CD4-positive, alpha-beta T cell (primary cell): ENCODE measurements at places on chromosomes 7 and 10.
A peak's percentile ranks its signal among the peaks of the same experiment; 100 is the strongest.

DNA sequence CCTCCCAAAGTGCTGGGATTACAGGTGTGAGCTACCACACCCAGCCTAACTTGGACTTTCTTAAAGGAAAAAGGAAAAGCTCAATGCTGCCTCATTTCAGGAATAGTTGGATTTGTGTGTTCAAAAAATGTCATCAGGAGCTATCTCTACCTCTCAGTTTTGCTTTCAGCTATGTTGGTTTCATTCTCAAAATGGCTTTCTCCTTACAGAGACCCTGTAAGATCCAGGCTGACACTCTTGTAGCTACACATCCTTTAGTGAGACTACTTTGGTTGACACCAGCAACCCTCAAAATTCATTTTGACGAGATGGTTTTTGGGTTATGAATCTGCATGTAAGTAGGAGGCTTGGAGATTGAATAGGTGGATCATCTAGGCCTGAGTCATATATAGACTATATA is 269.7 kb upstream of the SORCS1 start:
- no peaks in the 10 kb centered on the region for H3K36me3 ChIP-seq
- H3K27ac ChIP-seq, result no peak overlapping the region
- no peaks in the 10 kb centered on the region for H3K27me3 ChIP-seq
- no peak for DNase-seq
- no peaks in the 10 kb centered on the region for H3K4me1 ChIP-seq

DNA sequence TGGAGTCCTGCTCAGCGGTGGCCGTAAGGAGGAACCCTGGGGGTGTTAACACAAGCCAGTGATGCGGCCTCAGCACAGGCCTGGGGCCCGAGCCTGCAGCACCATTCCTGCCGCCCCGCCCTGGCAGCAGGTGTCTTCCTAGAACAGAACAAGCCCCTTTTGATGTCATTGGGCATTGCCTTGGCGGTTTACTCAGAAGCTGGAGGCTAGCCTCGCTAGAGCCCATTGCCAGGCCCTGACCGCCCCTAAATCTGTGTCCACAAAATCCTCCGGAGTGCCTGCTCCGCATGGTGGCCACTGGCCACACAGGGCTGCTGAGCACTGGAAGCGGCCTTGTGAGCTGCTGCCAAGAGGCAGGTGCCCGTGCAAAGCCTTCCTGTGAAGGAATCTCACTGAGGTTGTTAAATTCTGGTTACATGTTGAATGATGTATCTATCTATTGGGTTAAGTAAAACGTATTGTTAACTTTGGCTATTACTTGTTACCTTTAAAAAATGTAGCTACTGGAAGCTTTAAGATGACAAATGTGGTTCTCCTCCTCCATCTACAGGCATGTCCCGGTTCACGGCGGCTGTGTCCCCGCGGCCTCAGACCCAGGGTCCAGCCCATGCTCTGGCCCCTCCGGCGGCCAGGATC is 1.2 kb upstream of the INPP5A start:
- H3K4me1 ChIP-seq, result peaks cover 48% of the 10 kb centered on the region
- H3K36me3 ChIP-seq, result no peaks in the 10 kb centered on the region
- H3K27ac ChIP-seq, result peak overlapping the region; percentile 43
- no peaks in the 10 kb centered on the region for H3K27me3 ChIP-seq

GRCh38 chr10:96266118-96266770 is 5.1 kb downstream of the BLNK start:
- no peaks in the 10 kb centered on the region for H3K4me1 ChIP-seq
- H3K27me3 ChIP-seq, result no peaks in the 10 kb centered on the region
- H3K27ac ChIP-seq, result no peak overlapping the region
- no peak for DNase-seq

DNA sequence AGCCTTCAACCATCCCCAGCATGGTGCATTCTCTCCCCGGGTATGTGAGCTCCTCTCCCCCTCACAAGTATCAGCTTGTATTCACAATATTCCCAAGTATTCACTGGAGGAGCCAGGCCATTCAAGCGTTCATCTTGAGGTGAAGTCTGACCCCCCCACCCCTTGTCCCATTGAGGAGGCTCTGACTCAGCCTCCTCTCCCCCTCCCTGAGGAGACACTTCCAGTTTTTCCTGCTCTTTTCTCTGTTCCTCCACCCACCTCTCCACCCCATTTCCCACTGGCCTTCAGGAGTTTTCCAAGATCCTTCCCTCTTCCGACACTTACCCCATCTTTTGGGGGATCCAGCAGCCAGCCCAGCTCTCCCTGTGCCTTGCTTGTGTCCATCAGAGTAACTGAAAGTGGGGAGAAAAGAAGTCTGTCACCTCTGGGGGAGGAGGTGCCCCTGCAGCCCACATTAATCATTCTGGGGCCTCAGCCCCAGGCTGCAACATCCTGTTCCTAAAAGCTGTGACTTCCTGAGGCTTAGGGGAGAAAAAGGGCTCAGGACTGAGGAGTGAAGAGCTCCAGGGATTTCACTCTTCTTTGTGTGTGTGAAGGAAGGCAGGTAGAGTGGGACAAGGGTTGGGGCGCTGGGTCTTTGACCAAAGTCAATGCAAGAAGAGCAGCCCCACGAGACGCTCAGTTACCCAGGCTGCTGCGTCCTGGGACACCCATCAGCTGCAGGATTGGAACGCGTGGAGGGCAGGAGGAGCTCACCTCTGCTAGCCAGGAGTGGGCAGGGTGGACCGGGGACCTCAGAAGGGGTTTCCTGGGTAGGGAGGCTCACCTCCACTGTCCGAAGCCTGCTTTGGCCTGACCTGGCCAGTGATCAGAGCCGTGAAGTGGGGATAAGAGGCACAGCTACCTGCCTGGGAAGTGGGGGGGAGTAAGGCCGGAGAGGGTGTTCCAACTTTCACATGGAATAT is 1.1 kb downstream of the EPHA1 start:
- H3K27me3 ChIP-seq, result no peaks in the 10 kb centered on the region
- DNase-seq, result no peak
- peak overlapping the region; percentile 38 for H3K27ac ChIP-seq
- peak overlapping the region; percentile 71 for H3K4me3 ChIP-seq

GRCh38 chr7:99642027-99642426 is 25.3 kb downstream of the ZSCAN25 start:
- no peak overlapping the region for H3K4me3 ChIP-seq
- H3K4me1 ChIP-seq, result no peaks in the 10 kb centered on the region
- H3K27me3 ChIP-seq, result no peaks in the 10 kb centered on the region
- peaks cover 9% of the 10 kb centered on the region for H3K36me3 ChIP-seq

DNA sequence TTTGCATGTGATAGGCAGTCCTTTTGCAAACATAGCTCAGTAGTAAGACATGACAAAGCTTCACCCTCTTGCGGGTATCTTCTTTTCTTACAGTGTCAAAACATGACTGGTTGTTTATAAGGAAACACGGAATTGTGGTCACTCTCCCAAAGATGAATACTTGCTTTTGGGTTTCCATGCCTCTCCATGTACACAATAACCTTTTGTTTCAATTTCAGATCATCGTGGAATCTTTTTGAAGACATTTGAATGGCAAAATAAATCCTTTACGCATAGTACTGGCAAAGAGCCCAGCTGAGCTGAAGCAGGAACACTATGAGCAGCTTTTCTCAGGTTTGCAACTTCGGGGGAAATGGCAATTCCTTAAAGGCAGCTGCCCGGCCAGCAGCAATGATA is 156.8 kb upstream of the FRMD4A start:
- no peaks in the 10 kb centered on the region for H3K4me1 ChIP-seq
- DNase-seq, result no peak
- peaks cover 13% of the 10 kb centered on the region for H3K27me3 ChIP-seq
- H3K4me3 ChIP-seq, result no peak overlapping the region
- H3K27ac ChIP-seq, result no peak overlapping the region

- no peak overlapping the region for H3K27ac ChIP-seq
- peaks cover 42% of the 10 kb centered on the region for H3K4me1 ChIP-seq
Observed at GRCh38 chr7:105028004-105028403, 14.0 kb downstream of the KMT2E start.

DNA sequence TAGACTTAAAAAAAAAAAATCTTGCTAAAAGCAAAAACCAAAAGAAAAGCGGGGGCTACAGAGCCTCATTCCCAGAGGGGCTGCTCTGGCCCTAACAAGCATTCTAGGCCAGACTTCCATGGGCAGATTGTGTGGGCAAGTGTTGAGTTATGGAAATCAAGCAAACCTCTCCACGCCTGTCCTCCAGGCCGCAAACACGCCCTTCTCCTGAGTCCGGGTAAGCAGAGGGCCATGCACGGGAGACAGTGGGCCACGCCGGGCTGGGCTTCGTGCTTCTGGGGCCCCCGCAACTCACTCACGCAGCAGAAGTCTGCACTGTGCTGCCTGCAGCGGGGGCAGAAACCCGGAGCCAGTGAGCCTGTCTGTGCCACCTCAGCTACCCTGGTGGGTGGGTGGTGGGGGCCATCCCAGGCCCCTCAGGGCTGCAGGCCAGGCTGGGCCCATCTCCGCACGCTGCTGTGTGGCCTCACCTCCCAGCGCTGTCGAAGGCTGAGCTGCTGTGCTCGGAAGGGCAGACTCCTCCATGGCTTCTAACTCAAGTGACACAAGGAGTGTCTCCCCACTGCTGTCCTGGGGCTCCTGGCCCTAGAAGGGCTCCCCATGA is 125.6 kb downstream of the FAM53B start:
- peaks cover 64% of the 10 kb centered on the region for H3K4me1 ChIP-seq
- no peak overlapping the region for H3K4me3 ChIP-seq
- DNase-seq, result no peak
- H3K27me3 ChIP-seq, result no peaks in the 10 kb centered on the region

GRCh38 chr10:68829521-68829920 is 2.2 kb downstream of the STOX1 start:
- H3K36me3 ChIP-seq, result no peaks in the 10 kb centered on the region
- peaks cover 2% of the 10 kb centered on the region for H3K27me3 ChIP-seq
- no peak overlapping the region for H3K27ac ChIP-seq

- no peaks in the 10 kb centered on the region for H3K36me3 ChIP-seq
- H3K4me3 ChIP-seq, result no peak overlapping the region
- peak; percentile 52 for DNase-seq
- H3K27ac ChIP-seq, result no peak overlapping the region
- peaks cover 61% of the 10 kb centered on the region for H3K4me1 ChIP-seq
Observed at GRCh38 chr10:110851020-110851612, 20.6 kb upstream of the PDCD4 start.

GRCh38 chr7:25821225-25821624 is 330.8 kb upstream of the NFE2L3 start:
- H3K27me3 ChIP-seq, result peaks cover 8% of the 10 kb centered on the region
- no peaks in the 10 kb centered on the region for H3K36me3 ChIP-seq
- H3K27ac ChIP-seq, result no peak overlapping the region
- no peak overlapping the region for H3K4me3 ChIP-seq
- no peaks in the 10 kb centered on the region for H3K4me1 ChIP-seq

- H3K4me3 ChIP-seq, result no peak overlapping the region
- H3K27ac ChIP-seq, result no peak overlapping the region
- no peaks in the 10 kb centered on the region for H3K36me3 ChIP-seq
- DNase-seq, result no peak
- no peaks in the 10 kb centered on the region for H3K4me1 ChIP-seq
Observed at GRCh38 chr7:126856691-126857291, 395.9 kb downstream of the GRM8 start.

GRCh38 chr7:110983822-110984456 is 107.0 kb upstream of the LRRN3 start:
- no peak for DNase-seq
- H3K27ac ChIP-seq, result no peak overlapping the region
- H3K27me3 ChIP-seq, result no peaks in the 10 kb centered on the region
- no peak overlapping the region for H3K4me3 ChIP-seq
- H3K36me3 ChIP-seq, result no peaks in the 10 kb centered on the region

- H3K36me3 ChIP-seq, result peaks cover 9% of the 10 kb centered on the region
- H3K27me3 ChIP-seq, result no peaks in the 10 kb centered on the region
- H3K4me1 ChIP-seq, result peaks cover 29% of the 10 kb centered on the region
- H3K4me3 ChIP-seq, result no peak overlapping the region
Observed at GRCh38 chr7:140671966-140672365, 779 bp upstream of the ADCK2 start.

- no peak overlapping the region for H3K27ac ChIP-seq
- H3K4me1 ChIP-seq, result no peaks in the 10 kb centered on the region
- DNase-seq, result no peak
- no peaks in the 10 kb centered on the region for H3K36me3 ChIP-seq
Observed at GRCh38 chr10:66746246-66746645, 179.6 kb upstream of the LRRTM3 start.

DNA sequence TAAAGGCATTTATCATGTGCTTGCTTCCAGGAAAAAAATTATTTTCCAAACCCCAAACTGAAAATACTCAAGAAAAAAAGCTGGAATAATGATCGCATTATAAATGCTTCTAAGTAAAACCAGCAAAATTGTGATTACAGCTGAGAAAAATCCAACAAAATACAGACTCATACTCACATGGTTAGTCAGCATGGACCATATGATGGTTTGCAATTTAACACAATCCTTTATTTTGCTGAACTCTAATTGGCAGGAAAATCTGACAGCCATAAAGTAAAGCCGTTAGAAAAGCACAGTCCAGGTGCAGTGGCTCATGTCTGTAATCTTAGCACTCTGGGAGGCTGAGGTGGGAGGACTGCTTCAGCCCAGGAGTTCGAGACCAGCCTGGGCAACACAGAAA is 59.6 kb downstream of the BRI3 start:
- no peak for DNase-seq
- no peaks in the 10 kb centered on the region for H3K36me3 ChIP-seq
- H3K27ac ChIP-seq, result no peak overlapping the region
- H3K4me3 ChIP-seq, result no peak overlapping the region
- no peaks in the 10 kb centered on the region for H3K27me3 ChIP-seq

DNA sequence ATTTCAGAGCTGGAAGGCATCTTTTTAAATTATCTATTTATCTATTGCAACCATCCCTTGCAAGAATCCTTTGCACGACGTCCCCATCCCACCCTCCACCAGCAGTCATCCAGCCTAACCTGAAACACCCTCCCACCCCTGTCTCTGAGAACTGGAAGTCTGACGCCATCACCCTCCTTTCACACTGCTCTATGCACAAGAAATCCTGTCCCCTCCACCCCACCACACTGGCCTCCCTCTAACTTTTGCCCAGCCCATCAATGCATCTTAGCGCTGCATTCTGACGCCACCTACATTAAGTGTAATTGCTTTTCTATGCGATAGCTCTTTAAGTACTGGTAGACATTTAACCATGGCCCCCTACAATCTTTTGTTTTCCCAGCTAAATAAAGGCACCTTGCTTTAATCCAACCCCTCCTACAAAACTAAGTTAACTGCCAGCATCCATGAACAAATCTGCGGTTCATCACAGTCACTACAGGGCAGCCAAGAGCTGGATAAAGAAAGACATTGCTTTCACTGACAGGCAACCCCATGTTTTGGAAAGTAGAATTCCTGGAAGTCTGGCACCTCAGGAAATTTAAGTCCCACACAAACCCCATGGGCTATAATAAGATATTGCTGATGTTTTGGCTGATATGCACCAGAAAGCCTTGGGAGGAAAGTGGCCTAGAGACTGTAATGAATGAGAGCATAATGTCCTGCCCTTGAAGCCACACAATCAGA is 128.0 kb downstream of the GLI3 start:
- no peaks in the 10 kb centered on the region for H3K36me3 ChIP-seq
- H3K4me3 ChIP-seq, result no peak overlapping the region
- H3K27ac ChIP-seq, result no peak overlapping the region
